ENCODE measurements at places on chromosomes 12 and 14. TPM values are rescaled to one million over a fixed set of nuclear protein-coding genes. Genes with fewer than 3 reads are reported as not detected.

The HPD gene
- total RNA-seq = 0.18 TPM

The LMNTD1 gene
- total RNA-seq = 4.3 TPM

The GPD1 gene
- 0.18 TPM for total RNA-seq

The CYP46A1 gene
- total RNA-seq = under 0.01 TPM

The PLEKHG7 gene
- under 0.01 TPM for total RNA-seq

The P2RX7 gene
- total RNA-seq = 0.18 TPM

The RDH11 gene
- total RNA-seq = 109 TPM

All from IMR-90 (cell line).